Brain microvascular endothelial cell (primary cell): ENCODE measurements at places on chromosomes 3 and 15.

GRCh38 chr15:38899300-38899699, 334.7 kb upstream of the RASGRP1 start:
- no peak for DNase-seq

DNA sequence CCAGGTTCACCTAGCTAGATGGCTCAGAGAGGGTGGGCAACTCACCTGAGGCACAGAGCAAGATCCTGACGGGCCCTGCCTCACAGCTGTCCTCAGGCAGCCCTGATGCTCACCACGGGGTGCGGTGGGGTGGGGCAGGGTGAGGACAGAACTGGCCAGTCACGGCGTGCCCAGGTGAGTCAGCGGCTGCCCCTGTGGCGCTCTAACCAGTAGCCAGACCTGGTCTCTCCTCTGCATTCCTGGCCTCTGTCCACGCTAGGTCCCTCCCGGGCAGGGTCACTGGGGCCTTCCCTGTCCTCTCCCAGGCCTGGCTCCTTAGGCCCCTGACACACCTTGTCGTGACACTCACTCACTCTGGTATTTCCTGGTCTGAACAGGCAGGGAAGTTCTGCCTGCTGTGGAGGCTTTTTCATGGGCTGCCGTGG, 901 bp downstream of the ALS2CL start:
- no peak for DNase-seq

GRCh38 chr15:84387086-84387485, 151.5 kb downstream of the GOLGA6L4 start:
- DNase-seq: no peak

- DNase-seq: no peak
Observed at GRCh38 chr15:94294556-94294955, 63.2 kb downstream of the MCTP2 start.

DNA sequence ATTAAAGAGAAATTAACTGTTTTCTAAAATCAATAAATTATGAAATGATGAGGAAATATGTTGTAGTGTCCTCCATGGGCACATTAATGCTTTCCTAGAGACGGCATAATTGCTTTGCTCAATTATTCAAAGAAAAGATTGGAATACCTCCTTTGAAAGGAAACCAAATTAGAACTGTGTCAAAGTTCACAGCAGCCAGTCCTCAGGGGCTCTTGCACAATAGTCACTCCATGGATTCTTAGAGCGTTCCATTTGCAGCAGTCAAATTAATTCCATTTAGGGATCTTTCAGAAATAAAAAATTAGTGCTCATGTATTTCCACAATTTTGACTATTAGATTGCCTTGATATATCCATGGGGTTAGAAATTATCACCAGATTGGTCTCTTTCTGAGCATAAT, 841.6 kb upstream of the DPPA4 start:
- DNase-seq: no peak

GRCh38 chr3:174439331-174440252, 419.5 kb upstream of the NAALADL2 start:
- peak; percentile 88 for DNase-seq

DNA sequence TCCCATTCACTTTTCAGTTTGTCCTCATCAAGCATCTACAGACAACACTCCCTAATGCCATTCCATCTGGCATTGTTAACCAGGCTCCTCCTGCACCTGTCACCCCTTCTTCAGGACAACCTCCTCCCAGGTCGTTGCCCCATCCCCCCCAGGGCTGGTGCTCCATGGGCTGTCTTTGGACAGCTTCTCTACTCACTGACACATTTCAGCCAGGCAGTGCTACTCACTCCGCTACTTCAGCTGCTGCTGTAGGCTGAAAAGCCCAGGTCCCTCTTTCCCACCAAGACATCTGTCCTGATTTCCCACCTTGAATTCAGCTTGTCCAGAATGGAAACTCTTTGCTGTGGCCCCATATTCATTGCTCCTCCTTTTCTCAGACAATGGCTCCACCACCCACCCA, 61.9 kb downstream of the ADAMTS17 start:
- DNase-seq: no peak

DNA sequence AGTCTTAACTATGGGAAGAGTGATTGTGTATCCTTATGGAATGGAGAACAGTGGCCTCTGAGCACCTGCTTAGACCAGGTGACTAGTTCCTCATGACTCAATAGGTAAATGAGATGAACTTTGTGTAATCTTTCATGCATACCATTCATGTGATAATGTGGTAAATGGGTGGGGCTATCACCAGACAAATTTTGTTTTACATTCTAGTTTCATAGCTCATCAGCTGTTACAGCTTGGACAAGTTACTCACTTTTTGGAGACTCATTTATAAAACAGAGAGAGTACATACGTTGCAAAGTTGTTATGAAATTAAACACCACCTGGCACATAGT, 103.7 kb upstream of the TGFBR2 start:
- DNase-seq: no peak

DNA sequence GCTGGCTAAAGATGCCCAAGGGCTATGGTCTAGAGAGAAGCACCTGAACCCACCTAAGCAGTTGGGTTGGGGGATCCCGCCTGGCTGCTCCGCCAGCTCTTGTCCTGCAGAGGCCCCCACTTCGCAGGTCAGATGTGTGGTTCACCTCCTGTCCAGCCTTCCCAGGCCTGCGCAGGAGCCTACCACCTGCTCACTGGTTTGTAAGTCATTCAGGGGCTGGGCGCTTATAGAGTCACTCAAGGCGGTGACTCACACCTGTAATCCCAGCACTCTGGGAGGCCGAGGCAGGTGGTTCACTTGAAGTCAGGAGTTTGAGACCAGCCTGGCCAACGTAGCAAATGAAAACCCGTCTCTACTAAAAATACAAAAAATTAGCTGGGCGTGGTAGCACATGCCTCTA, 3.9 kb upstream of the FURIN start:
- DNase-seq: no peak

- no peak for DNase-seq
Observed at GRCh38 chr15:58146211-58146610, 8.0 kb downstream of the AQP9 start.

DNA sequence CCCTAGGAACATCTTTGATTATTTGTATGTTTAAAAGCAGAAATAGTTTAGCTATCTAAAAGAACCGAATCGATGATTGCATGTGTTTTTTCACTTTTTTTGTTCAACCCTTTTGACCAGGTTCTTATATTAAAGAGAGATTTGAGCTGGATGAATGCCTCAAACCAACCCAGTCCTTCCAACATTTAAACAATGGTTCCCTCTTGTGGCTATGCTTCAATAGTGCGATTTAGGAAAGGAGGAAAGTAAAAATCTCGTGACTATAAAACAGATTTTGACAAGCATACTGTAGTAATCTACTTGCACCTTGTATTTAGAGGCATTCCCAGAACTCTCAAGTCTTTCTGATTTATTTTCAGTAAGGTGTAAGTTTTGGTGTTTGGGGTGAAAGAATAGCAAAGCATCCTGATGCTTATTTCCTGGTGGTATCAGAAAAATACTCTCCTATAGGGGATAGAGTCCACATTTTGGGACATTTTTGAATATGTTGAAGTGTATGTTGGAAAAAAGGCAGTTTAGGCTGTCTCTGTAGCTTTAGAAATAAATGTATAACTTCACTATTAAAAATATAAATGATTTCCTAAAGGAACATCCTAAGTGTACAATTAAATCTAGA, 159.6 kb upstream of the KCNH8 start:
- no peak for DNase-seq

DNA sequence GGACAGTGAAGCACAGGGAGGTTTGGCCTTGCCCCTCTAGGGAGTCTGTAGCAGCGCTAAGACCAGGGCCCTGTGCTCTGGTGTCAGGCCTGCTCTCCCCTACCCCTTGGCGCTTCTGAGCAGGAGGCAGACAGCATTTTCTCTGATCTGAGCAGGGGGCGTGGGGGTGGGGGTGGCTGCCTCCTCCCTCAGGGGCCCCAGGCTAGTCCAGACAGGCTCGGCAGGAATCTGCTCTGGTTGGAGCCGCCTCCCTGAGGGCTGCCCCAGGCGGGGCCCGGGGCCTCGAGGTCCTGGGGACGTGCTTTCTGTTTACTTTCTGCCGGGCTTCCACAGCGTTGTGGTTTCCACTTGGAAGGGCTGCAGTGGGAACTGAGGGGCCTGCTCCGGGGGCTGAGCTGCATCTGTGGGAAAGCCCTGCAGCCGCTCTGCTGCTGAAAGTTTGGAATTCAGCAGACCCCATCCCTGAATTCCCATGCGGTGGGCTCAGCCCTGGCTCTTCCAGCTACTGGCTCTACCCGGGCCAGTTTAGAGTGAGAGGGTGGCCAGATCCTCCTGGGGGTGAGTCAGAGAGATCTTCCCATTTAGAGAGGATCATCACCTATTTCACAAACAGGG, 105.4 kb downstream of the LINGO1 start:
- no peak for DNase-seq

- DNase-seq: no peak
Observed at GRCh38 chr3:22364851-22365250, 613.8 kb upstream of the ZNF385D start.

DNA sequence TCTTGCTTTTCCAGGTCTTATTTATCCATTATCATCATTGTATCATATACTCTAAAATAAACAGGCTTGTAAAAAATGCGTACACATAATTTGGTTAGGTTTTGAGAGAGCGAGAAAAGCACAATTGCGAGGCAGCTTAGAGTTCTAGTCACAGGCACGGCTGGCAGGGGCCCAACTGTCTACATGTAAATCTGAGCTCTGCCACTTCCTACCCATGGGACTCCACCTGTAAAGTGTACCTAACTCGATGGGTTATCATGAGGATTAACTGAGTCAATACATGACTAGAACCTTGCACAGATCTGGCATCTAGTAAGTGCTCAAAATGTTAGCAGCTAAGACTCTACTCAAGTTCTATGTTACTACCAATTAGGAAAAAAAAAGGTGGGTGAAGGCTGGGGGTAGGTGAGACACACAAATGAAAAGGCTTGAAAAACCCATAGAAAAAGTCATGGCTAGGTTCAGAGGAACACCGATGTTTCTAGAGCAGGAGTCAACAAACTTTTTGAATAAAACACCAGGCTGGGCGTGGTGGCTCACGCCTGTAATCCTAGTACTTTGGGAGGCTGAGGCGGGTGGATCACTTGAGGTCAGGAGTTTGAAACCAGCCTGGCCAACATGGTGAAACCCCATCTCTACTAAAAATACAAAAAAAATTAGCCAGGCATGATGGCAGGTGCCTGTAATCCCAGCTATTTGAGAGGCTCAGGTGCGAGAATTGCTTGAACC, 36.2 kb downstream of the GLB1 start:
- no peak for DNase-seq

- no peak for DNase-seq
Observed at GRCh38 chr3:58079773-58080172, 71.6 kb downstream of the FLNB start.
